Stimulated activated CD8-positive, alpha-beta memory T cell treated with anti-CD3 and anti-CD28 coated beads, Interleukin-4, amount 100 ng/mL, for 4 hours (primary cell): ENCODE measurements at places on chromosomes 5 and 9.

GRCh38 chr5:20678814-20679298, 690.9 kb upstream of the CDH18 start:
- no peak for DNase-seq

GRCh38 chr9:88775559-88775958, 215.7 kb upstream of the S1PR3 start:
- no peak for DNase-seq

DNA sequence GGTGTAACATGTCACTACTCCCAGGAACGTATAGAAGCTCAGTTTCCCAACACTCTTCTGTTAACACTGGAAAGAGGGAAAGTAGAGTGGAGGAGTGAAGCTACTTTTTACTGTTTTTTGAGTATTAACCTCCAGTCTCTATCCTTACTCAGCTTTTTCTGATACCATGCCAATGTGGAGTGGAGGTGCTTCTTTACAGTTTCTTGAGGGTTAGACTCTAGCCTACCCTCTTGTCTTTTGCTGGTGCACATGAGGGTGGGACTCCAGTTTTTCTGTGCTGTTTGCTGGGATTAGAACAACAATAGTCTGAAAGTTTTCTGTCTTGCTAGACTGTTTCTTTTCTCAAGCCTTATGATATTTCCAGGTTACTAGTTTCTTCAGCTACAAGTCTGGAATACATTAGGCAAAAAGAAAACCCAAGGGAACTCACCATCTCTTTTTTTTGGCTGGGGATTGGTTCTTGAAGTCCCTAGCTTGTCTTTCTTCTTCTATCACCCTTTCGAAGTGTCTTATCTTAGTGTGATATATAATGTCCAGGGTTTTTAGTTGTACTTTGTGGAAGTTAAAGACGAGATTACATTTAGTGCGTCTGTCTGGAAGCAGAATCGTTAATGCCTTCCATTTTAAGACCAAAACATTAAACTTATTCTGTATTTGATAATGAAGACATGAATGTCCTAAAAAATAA, 35.9 kb downstream of the PRR16 start:
- DNase-seq, result no peak

DNA sequence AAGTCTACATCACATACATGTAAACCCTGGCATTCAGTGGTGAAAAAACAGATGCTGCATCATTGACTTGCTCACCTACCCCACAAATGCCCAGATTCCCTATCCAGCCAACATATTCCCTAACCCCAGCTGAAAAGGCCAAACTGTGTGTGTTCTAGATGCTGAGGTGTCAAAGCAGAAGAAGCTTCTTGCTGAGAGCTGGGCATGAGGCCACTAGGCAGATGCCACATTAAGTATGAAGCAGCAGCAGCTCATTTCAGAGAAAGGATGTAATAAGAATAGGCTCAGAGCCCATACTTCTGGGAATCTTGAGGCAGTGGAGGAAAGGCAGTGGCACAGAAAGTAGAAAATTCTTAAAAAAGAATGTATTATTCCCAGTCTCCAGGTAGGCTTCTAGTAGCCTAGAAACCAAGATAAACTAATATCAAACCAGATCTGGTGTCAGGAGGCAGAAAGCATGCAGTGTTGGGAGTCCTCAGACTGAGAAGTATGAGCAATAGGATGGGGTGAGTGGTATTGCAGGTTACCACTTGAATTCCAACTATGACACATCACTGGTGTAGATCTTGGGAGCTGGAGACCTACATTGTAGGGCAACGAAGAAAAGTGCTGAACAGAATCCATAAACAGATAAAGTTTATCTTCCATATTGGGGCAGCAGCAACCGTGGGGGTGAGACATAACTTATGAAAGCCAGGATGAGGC, 71.9 kb upstream of the GRHPR start:
- DNase-seq, result no peak

DNA sequence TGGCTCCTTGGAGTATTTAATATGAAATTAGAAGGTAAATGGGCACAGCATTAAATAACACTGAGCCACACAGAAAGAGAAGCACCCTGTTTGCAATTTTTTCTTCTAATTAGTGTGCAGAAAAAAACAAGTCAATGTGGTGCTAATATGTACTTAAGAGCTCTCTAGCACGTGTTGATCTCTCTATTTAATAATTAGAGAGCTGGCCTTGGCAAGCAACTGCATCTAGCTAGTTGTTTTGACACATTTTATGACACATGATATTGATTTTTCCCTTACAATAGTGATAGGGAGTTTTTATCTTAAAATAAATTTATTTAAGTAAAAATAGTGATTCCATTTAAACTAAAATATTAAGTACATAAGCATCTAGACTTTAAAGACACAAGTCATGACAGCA, 54.5 kb upstream of the NUDT12 start:
- DNase-seq, result no peak

DNA sequence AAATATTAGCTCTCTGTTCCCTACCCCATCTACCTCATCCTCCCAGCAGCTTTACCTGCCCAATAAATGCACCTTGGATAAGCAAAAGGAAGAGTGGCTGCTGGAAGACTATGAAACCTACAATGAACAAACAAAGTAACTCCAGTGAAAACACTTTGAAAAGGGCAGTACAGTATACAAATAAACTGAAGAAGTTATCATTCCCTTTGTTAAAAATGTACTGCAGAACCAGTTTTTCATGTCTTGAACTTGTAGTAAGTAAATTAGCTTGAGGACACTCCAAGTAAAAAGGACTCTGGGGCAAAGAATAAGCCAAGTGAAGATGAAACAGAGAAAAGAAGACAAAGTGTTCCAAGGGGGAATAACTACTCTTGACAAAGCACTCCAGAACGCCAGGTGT, 457.1 kb downstream of the DTWD2 start:
- no peak for DNase-seq

DNA sequence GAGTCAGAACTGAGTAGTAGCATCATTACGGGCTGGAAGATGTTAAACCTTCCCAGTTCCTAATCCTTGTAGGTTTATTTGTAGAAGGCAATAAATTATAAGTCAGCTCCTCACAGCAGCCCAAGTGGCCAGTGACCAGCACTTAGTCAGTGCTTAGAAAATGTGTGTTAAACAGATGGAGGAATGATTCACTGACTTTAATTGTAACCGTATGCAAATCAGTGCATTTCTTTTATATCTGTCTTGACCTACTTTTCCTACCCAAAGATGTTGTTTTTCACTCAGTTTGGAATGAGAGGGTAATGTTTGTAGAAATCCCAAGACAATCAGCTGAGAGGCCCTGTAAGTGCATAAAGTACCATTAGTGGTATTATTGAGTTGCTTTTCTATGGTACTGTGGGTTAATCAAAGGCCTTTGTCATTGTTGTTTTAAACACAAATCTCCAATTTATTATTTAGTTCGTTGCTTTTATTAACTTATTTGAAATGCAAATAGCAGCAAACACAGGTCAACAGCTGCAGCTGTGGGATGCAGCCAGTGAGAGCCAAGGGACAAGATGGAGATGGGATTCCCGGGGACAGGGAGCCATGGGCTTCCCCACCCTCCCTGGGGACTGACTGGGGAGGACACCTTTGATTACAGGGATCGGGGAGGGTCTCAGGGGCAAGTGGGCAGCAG, 49.8 kb downstream of the MAP1B start:
- no peak for DNase-seq

DNA sequence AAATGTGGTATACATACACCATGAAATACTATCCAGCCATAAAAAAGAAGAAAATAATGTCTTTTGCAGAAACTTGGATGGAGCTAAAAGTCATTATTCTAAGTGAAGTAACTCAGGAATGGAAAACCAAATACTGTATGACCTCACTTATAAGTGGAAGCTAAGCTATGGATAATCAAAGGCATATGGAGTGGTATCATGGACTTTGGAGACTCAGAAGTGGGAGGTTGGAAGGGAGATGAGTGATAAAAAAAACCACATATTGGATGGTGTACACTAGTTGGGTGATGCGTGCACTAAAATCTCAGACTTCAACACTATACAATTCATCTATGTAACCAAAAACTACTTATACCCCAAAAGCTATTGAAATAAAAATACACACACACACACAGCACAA, 24.5 kb downstream of the ADAMTS12 start:
- no peak for DNase-seq

DNA sequence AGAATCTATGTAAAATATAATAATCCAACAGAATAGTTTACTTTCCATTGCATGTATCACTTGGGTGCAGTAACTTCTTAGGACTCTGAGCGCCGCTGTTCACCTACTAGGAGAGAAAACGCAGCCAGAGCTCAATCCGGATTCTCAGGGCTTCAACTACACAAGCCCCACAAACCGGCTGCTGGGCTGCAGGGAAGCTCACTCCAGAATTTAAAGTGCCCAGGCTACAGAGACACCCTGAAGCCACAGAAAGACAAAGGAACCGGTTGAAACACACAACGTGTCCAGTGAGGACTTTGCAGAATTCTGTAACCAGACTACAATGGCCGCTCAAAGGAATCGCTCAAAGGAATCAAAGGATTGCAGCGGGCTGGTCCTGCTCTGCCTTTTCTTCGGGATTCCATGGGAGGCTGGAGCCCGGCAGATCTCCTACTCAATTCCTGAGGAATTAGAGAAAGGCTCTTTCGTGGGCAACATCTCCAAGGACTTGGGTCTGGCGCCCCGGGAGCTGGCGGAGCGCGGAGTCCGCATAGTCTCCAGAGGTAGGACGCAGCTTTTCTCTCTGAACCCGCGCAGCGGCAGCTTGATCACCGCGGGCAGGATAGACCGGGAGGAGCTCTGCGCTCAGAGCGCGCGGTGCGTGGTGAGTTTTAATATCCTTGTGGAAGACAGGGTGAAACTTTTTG, at the start of gene PCDHGA10:
PCDHGA10 (plus strand) TSS at position 134 of the 686 bp plus-strand sequence; CDS start at position 323, 189 bp downstream.
- no peak for DNase-seq

DNA sequence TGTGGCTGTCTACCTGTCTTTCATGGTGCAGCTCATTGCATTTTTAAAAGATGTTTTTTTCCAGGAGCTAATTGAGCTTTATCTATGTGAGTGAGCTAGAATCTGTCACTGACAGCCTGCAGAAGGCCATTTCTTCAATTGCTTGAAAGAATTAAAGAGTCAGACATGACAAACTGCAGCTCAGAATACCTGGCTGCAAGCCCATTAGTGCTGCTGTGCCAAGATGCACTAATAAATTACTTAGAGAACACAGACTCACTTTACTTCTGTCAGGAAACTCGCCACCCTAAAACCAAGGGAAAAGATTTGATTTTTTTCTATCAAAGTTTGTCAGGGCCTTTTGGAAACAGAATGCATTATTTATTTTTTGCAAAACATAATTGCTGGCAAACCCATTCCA, 368.3 kb downstream of the CAAP1 start:
- DNase-seq, result no peak

DNA sequence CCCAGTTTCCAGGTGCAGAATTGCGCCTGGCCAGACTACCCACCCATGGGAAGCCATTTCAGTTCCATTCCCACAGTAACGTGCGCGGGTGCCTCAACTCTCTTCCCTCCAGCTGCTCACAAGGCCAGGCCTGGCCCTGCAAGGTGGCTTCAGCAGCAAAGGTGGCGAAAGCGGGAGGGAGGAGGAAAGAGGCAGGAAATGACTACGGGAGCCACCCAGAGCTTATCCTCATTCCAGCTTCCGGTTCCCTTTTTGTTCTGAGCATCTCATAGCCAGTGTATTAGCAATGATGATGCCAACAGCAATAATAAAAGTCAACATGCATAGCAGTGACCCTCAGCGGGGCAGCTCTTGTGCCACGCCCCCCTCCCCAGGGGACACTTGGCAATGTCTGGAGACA, 101.5 kb upstream of the BOD1 start:
- no peak for DNase-seq

GRCh38 chr9:8205576-8205975, 406.0 kb upstream of the DMAC1 start:
- no peak for DNase-seq

DNA sequence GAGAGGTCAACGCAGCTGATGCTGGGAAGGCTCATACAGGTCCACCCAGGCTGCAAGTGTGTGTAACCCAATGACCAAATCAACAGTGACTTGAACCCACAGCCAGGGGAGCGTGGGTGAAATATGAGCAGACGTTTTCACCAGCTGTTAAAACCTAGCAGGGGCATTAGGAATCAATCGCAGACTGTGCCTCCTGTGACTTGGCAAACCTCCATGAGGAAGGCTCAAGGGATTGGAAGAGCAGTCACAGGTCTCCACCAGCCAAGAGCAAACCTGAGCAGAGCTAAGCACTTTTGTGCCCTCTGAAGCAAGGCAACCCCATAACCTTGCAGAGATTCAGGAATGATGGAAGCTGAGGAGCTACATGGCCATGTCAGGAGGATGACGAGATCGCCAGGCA, 25.5 kb downstream of the INSYN2B start:
- no peak for DNase-seq

- peak; percentile 17 for DNase-seq
Measured at GRCh38 chr5:95730730-95731570, at the start of gene RHOBTB3. Gene RHOBTB3, plus strand, starts transcription at chr5:95731336. Its CDS starts 347 bp downstream, at chr5:95731683.

GRCh38 chr5:168356592-168356991, 65.1 kb downstream of the WWC1 start:
- DNase-seq, result no peak

DNA sequence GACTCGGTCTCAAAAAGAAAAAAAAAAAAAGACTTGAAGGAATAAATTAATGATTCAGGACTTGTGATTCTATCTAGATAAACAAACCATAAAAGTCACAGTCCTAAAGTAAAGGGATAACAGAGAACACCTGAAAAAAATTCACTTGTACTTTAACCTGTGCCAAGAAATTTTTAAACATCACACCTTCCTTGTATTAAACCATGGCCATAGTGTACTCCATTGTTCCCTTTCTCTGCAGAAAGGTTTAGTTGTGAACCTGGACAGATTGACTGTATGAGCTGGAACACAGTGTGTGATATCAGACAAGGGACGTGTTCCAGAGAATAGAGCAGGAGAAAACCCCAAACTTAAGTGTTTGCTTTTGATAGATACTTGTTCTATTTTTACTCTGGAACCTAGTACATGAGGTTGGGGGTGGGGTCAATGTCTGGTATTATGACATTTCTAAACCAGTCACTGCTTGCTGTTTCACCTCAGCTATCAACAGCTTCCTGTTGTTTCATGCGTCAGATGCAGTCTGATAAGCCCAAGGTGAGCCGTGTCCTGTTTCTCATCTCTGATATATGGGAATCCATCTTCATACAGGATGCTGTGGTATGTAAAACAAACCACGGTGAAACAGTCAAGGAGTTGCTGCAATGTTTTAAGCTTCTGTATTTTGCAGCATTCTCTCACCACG, 62.5 kb upstream of the ITGA1 start:
- DNase-seq, result peak; percentile 19

- no peak for DNase-seq
Measured at GRCh38 chr9:7405924-7406604, 393.5 kb downstream of the DMAC1 start.

DNA sequence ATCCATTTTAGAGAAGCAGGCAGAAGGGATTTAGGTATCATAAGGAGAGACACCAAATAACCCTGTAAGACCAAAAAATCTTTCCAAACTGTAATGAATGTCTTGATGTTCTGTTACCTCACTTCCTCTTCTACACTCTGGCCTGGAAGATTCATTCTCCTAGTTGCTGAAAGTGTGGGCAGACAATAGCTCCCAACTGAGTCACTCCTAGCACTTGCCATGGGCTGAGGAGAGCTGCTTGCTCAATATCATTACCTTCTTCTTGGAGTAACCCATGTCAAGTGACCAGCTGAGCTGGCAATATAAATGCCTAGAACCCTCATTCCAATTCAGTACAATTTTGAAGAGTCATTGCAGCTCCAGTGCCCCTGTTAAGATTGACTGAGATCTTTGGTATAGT, 1985.5 kb upstream of the CDH6 start:
- DNase-seq, result no peak

GRCh38 chr5:2715856-2716255, 35.6 kb downstream of the IRX2 start:
- DNase-seq, result no peak

GRCh38 chr5:58183078-58183785, 276.7 kb downstream of the PLK2 start:
- DNase-seq, result no peak

- DNase-seq, result no peak
Measured at GRCh38 chr9:107827304-107827703, 337.7 kb upstream of the KLF4 start.
